ENCODE measurements at places on chromosomes 13 and 19.
A peak's percentile ranks its signal among the peaks of the same experiment; 100 is the strongest.

DNA sequence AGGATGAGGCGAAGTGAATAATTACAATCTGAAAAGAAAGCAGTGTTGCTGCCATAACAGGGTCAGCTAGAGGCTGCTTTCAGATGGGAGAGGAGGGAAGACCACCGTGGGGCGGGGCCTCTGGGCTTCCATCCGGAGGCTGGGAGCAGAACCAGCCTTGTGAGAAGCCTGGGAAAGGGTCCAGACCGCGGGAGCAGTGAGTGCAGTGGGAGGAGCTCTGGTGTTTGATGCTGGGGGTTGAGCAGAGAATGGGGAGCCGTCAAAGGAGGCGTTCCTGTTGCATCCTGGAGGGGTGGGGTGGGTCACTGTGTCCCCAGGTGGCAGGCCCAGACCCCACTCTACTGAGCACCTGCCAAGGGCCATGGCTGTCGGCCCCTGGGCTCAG, 18.1 kb downstream of the NKPD1 start:
- no peak for DNase-seq

- DNase-seq: no peak
Measured at GRCh38 chr19:2529473-2529918, 53.6 kb downstream of the GADD45B start.

- peak; percentile 45 for DNase-seq
Measured at GRCh38 chr19:4567584-4568071, 8.1 kb upstream of the SEMA6B start.

DNA sequence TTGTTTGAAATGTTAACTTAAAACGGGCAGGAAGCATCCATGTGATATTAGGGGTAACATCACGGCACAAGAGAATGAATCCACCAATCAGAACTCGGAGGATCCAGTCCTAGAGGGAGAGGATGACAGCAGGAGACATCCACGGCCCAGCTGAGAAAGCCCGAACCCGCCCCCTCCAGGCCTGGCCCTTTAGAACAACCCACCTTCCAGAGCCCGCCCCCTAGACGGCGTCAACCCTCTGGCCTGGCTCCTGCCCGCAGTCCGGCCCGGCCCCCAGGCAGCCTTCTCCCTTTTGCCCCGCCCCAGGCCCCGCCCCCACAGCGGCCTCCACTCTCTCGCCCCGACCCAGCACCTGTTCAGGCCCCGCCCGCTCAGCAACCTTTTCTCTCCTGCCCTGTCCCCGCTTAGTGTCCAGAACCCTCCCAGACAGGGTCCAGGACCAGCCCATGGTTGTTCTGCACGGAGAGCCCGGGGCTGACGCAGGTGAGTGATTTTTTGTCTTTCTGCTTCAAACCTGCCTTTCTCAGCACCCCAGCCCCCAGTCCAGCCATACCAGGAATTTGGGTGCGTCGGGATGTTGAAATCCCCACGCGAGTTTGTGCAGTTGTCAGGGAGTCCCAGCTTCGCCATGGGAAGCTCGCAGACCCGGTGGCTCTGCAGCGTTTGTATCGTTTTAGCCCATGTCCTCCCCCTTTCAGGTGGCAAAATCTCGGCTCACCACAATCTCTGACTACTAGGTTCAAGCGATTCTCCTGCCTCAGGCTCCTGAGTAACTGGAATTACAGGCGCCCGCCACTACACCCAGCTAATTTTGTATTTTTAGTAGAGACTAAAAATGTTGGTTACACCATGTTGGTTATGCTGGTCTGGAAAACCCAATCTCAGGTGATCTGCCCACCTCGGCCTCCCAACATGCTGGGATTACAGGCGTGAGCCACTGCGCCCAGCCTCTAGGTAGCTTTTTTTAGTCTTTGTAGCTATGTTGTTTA, 16.1 kb downstream of the ZNF816 start:
- DNase-seq: no peak

GRCh38 chr19:41545547-41545946, 30.4 kb upstream of the CEACAM21 start:
- no peak for DNase-seq

- DNase-seq: peak; percentile 31
Measured at GRCh38 chr19:45638930-45639729, at the start of gene EML2. TSS of gene EML2 (minus strand) at chr19:45639397. CDS start at chr19:45639376, 21 bp downstream.

DNA sequence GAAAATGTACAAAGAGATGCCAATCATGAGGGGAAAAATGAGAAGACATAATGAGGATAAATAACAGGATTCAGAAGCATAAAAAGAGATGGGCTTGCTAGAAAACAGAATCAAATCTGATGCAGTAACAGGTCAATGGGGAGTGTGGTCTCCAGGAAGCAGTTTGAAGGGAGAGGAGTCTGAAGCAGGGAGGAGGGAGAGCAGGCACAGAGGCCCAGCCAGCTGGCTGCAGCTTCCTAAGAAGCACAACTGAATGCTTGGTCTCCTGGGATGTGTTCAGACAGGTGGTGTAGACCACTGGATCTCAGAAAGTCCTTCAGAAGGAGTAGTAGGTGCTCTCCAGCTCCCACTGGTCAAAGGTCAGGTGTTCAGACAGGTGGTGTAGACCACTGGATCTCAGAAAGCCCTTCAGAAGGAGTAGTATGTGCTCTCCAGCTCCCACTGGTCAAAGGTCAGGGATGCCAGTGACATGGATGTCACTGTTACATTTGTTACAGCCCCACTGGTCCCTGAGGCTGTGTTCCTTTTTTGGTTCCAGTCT, 68.3 kb upstream of the UBAC2 start:
- DNase-seq: no peak

- DNase-seq: no peak
Measured at GRCh38 chr19:43784241-43784980, 3.6 kb upstream of the KCNN4 start.

- no peak for DNase-seq
Measured at GRCh38 chr19:29535984-29536508, 10.3 kb downstream of the VSTM2B start.

DNA sequence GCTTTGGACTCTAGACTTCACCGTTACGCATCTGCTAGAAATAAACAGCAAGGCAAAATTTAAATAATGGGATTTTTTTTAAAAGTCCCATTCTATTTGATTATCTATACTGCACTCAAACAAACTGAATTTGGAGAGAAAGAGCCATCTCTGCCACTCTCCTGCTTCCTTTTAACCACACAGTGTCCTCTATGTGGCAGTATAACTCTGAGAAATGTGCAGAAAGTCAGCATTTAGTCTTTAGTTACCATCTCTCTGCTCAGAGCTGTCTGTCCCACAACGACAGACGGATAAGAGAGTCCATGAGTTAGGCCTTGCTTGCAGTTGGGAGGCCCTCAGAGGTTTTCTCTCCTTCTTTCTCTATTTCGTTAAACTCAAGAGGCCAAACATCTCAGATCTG, 21.2 kb downstream of the CCNA1 start:
- DNase-seq: no peak

DNA sequence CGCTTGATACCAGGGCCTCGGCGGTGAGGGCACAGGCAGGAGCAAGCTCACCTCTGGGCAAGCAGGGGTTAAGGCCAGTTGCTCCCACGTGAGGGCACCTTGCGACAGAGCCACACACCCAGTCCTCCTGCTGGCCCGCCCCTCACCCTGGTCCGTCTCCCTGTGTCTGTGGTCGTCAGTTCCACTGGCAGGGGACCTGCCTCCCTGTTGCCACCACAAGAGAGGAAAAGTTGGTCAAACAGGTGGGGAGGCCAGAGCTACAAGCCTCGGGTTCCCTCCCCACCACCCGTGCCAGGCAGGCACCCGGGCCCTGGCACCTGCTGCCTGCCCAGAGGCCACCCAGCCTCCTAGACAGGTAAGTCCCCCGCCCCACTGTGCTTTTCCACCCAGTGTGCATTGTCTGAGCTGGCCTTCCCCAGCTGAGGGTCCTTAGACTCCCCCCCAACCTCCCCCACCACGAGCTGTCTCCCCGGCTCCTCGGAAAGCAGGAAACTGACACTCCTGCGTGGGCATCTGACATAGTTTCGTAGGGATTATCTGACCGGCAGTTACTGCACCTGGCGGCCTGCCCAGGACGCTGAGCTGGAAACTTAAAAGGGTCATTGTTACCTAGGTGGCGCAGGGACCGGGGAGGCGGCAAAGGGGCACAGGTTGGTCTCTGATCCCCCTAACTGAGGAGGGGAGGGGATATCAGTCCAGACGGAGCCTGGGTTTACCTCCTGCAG, at the start of gene TJP3:
TJP3 (plus strand) TSS at position 178 of the 725 bp plus-strand sequence. CDS start 20,049 bp downstream, outside the sequence.
- no peak for DNase-seq

GRCh38 chr13:91704398-91704797, 306.0 kb downstream of the GPC5 start:
- DNase-seq: no peak

- DNase-seq: no peak
Measured at GRCh38 chr13:107475753-107476453, 739.4 kb downstream of the LIG4 start.

- DNase-seq: no peak
Measured at GRCh38 chr19:13078897-13079541, 23.6 kb downstream of the LYL1 start.

- DNase-seq: no peak
Measured at GRCh38 chr13:35345992-35346391, 130.5 kb downstream of the MAB21L1 start.

DNA sequence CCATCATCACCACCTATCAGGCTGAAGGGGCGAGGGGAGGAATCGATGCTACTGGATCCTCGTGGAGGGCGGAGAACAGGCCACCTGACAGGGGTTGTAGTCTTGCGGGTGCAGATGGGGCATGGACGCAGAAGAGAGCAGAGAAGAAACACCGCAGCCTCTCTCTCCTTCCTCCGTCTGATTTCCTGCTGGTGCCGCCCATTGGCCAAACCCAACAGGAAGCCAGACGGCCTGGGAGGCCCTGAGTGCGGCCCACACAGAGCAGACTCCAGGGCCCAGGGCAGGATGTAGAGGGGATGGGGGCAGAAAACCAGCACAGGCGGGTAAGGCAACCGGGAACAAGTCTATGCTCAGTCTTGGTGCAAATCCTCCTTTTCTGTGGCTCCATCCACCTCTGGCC, 15.4 kb downstream of the CEBPA start:
- DNase-seq: no peak

GRCh38 chr13:114144606-114145244, 12.3 kb upstream of the RASA3 start:
- DNase-seq: no peak

GRCh38 chr19:29418201-29418600, 107.6 kb upstream of the VSTM2B start:
- DNase-seq: no peak

GRCh38 chr13:34751044-34751443, 191.0 kb upstream of the NBEA start:
- no peak for DNase-seq

DNA sequence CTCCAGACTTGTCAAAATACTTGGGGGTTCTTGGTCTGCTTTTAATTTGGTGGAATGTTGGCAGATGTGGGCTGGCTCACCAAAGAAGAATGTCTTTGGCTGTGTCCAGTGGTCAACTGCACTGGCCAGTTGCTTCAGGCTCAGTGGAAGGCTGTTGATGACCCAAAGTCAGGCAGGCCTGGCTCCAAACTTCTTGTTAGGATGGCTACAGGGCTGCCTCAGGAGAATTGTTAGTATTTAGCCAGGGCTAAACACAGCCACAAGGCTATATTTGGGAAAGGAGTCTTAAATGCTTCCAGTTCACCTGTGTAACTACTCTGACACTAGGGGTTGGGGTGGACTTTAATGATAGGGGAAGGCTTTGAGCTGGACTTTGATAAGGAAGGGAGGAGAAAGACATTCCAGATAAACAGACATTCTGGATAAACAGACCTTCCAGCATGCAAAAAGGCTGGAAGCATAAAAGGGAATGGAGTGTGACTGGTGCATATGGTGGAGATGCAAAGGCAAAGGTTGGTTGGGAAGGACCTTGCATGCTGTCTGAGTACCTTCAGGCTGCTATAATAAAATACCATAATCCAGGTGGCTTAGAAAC, 116.8 kb downstream of the FOXO1 start:
- DNase-seq: no peak

DNA sequence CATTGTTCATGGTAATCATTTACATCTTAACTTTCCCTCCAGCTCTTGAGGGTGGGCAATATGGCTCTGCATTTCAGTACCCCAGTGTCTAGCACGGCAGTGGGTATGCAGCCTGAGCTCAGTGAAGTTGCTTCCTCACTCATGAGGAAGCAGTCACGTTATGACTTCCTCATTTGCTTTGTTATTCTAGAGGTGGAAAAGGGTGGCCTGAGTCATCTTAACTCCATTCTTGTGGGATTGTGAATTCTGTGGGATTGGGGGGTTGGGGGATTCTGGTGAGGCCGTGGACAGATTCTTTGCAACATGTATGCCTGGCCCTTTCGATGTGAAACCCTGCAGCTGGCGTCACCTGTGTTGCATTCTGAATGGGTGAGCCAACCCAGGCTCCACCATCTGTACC, 406.7 kb upstream of the ZNF507 start:
- DNase-seq: no peak

GRCh38 chr13:34776390-34776981, 165.6 kb upstream of the NBEA start:
- DNase-seq: no peak

- DNase-seq: no peak
Measured at GRCh38 chr19:47836038-47836437, 14.3 kb downstream of the CRX start.

- DNase-seq: no peak
Measured at GRCh38 chr13:113928685-113929627, 44.9 kb downstream of the C13orf46 start.

- peak; percentile 76 for DNase-seq
Measured at GRCh38 chr19:1507763-1508506, 4.9 kb downstream of the ADAMTSL5 start.

DNA sequence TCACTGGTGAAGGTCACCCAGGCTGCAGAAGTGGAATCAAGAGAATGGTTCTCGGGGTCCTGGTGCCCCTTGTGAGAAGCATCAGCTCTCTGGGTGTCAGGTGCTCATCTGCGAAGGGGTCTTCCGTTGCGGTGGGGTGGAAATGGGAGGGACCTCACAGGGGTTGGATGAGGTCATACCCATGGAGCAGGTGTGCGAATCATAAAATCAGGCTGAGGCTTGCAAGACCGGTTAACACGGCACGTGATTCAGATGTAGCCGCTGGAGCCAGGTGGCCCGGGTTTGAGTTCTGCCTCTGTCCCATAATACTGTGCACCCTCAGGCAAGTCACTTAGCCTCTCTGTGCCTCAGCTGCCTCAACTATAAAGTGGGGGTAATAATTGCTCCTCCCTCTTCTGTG, 3.9 kb upstream of the KLK15 start:
- no peak for DNase-seq

GRCh38 chr19:2747349-2747748, 7.5 kb upstream of the SLC39A3 start:
- DNase-seq: no peak

GRCh38 chr13:48069573-48069972, 25.3 kb downstream of the MED4 start:
- DNase-seq: no peak

GRCh38 chr13:38656699-38657098, 30.2 kb upstream of the FREM2 start:
- DNase-seq: no peak

- no peak for DNase-seq
Measured at GRCh38 chr19:27796073-27796472, 1416.9 kb downstream of the UQCRFS1 start.

DNA sequence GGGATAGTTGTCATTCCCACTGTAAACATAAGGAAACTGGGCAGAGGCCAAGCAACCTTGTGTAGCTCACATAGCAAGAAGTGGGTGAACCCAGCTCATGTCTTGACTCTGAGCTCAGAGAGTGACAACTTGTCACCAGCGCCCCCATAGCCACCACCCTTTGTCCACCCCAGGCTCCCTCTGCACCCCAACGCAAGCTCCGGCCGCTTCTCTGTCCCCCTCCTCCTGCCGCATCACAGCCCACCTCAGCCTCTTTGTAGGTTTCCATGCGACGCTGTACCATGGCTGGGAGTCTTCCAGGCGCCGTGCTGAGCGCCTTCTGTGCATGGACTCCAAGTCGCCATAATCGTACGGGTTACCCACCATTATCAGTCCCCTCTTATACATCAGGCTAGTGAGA, 3.3 kb downstream of the GP6 start:
- no peak for DNase-seq

GRCh38 chr13:112759053-112759452, 69.2 kb downstream of the ATP11A start:
- no peak for DNase-seq

Data from stimulated activated CD8-positive, alpha-beta memory T cell treated with anti-CD3 and anti-CD28 coated beads, Interleukin-7, amount 100 ng/mL, for 1 hour (primary cell).